SHP77 (cell line): ENCODE measurements at places on chromosomes 5 and 9.

GRCh38 chr5:171931163-171931562 lies 75.3 kb downstream of the FBXW11 start:
- no peak for DNase-seq

- no peak for DNase-seq
These were observed 20.9 kb upstream of the TTC33 start for GRCh38 chr5:40776658-40776977.

GRCh38 chr5:74471875-74472274 lies 168.7 kb downstream of the ENC1 start:
- DNase-seq, result no peak

DNA sequence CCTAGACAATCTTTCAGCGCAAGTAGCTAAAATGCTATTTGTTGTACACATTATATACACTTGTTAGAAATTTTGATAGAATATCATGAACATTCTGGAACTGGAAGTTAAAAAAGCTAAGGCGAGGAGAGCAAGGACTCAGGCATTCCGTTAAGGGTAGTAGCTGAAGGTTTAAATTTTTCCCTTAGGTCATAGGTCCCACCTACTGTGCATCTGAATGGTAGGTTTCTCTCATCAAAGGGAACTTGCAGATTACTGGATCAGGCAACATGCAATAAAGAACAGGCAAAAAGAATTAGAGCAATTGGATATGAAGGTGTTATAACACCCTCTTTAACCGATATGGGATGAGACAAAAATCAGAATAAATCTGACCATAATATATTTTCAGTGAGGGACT lies 32.8 kb downstream of the TMEM161B start:
- no peak for DNase-seq

GRCh38 chr5:146000072-146000471 lies 63.7 kb downstream of the SH3RF2 start:
- no peak for DNase-seq

DNA sequence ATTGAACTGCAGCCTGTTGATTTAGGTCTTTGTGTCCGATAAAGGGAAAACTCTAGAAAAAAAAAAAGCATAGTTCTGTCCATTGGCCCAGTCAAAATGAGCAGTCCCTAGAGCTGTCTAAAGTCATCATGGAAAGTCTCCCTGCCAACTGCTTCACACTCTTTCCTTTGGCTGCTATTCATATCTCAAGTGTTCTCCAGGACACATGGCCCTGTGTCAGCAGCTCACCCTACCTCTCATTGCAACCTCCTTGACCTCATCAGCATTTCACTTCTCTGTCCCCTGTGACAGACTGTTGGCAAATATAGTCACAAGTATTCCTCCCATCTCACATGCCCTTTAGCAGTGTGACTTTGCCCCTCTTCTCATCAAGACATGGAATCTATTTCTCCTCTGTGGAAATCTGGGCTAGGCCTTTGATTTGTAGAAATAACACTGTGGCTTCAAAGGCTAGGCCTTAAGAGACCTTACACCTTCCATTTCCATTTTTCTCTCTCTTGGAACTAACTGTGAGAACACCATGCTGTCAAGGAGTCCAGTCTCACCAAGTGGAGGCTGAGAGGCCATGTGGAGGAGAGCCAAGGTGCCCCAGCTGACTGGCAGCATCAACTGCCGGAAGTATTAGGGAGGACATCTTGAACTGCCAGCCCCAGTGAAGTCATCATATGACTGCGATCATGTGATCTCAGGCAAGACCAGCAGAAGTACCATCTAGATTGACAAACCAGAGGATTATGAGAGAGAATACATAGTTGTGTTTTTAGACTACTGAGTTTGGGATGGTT lies 149.4 kb upstream of the TARS1 start:
- DNase-seq, result no peak

DNA sequence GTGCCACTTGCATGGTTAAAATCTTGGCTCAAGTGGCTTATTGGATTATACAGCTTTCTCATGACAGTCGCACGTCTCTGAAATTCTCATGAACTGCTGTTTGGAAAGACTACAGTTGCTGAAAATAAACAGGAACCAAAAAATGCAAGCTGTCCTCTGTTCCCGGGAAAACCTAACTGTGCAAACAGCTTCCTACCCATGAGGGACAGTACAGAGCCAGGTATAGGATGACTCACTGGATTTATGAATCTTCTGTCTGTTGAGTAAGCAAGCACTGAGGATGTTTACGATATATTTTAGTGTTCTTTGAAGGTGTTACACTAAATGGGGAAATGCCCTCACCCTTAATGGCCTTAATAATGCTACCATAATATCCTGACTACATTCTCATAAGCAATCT lies 380.3 kb upstream of the TNC start:
- DNase-seq, result no peak

- DNase-seq, result no peak
These were observed 74.5 kb downstream of the ADAMTS2 start for GRCh38 chr5:179270581-179271427.

GRCh38 chr9:69186841-69187611 lies 12.9 kb downstream of the TJP2 start:
- DNase-seq, result no peak

- no peak for DNase-seq
These were observed 52.2 kb downstream of the LMNB1 start for GRCh38 chr5:126829098-126829497.

- DNase-seq, result no peak
These were observed 9.3 kb downstream of the PSD2 start for GRCh38 chr5:139804800-139805397.

- DNase-seq, result no peak
These were observed 94.2 kb downstream of the PAX5 start for GRCh38 chr9:36939655-36940499.

DNA sequence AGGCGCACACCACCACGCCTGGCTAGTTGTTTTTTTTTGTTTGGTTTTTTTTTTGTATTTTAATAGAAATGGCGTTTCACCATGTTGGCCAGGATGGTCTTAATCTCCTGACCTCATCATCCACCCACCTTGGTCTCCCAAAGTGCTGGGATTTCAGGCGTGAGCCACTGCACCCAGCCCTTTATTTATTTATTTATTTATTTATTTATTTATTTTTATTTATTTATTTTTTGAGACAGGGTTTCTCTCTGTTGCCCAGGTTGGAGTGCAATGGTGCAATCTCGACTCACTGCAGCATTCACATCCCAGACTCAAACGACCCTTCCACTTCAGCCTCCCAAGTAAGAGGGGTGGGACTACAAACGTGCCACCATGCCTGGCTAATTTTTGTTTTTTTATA lies 63.0 kb upstream of the ADAMTSL1 start:
- no peak for DNase-seq

DNA sequence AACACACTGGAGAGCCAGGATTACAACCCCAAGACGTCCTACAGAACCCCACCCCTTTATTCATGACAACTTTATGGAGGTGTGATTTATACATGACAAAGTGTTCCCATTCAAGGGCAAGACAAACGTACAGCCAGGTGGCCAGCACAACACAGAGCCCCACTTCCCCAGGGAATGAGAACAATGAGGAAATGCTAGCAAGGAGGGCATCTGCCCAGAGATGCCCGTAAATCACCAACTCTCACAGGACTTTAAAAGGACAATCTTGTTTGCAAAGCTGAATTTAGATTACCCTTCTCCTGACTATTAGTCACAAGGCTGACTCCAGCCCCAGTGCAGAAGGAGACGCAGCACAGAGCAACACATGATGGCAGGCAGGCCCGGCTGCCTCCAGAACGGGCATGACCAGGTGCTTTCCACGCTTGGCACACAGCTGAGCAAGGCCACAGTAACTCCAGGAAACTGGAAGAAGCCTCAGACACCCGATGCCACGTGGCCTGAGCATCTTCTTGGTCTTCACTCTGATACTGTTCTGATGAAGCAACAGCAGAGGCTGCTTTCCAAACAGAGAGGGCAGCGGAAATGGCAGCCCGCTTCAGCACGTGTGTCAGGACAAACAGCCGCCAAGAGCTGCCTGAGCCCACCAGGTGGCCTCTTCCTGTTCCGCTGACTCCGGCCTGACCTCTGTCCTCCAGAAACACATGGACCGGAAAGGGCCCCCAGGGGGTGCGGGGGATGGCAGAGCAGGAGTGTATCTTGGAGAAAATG lies 51.4 kb downstream of the ROR2 start:
- peak; percentile 91 for DNase-seq

- DNase-seq, result no peak
These were observed 110.5 kb upstream of the LPCAT1 start for GRCh38 chr5:1634337-1634661.

DNA sequence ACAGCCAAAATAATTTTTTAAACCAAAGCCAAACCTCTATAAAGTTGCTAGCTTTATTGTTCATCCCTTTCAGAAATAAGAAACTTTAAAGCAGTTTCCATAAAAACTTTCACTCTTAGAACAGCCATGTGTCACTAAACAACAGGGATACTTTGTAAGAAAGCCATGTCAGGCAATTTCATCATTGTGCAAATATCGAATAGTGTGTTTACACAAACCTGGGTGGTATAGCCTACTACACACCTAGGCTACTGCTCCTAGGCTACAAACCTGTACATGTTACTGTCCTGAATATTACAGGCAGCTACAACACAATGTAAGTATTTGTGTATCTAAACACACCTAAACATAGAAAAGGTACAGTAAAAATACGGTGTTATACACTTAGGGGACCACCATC lies 59.9 kb downstream of the TLE1 start:
- DNase-seq, result no peak

GRCh38 chr5:95725937-95726810 lies 5.0 kb upstream of the RHOBTB3 start:
- no peak for DNase-seq

GRCh38 chr5:72841756-72842535 lies 25.5 kb downstream of the TNPO1 start:
- no peak for DNase-seq

- no peak for DNase-seq
These were observed 27.5 kb downstream of the FAM163B start for GRCh38 chr9:133581513-133582343.

GRCh38 chr5:133059621-133060020 lies 7.8 kb downstream of the HSPA4 start:
- DNase-seq, result no peak

DNA sequence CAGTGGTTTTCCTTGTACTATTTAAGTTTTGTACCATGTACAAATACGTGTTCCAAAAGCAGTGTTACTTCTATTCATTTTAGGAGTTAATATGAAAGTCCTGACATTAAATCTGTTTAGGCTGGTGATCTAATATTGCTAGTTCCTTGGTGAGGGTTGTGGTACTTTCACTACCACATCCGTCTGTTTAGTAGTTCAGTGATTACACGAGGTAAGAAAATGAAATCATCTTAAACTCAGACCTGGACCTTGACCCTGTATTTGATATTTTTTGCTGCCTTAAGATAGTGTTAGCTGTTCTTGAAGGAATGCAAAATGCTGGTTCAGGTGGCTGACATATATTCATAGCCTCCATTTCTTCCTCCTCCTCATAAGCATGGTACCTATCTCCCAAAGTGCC lies 50.3 kb downstream of the MTAP start:
- no peak for DNase-seq

DNA sequence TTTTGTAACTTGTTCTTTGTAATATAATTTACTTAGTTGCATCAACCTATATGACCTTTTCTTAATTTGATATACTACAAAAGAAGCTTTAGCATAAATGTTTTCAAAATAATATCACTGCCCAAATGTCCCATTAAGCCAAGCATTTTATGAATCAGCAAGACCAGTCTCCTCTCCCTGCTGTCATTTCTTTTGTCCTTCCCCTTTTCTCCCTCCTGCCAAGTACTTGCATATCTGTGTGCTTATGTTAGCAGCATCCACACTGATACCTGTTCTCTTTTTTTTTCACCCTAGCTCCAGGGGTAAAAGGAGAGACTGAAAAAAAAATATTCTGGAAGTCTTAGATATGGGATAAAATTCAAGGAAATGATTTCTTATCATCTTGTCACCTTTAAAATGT lies 69.7 kb downstream of the ZSWIM6 start:
- no peak for DNase-seq

- DNase-seq, result no peak
These were observed 74.9 kb downstream of the GCNT4 start for GRCh38 chr5:74977471-74977870.

GRCh38 chr9:127876026-127876763 lies 1.3 kb downstream of the AK1 start:
- no peak for DNase-seq
